CD4-positive, alpha-beta T cell treated with Interleukin-6 for 4 hours (primary cell): ENCODE measurements at places on chromosomes 3 and 15.

GRCh38 chr15:45234562-45235235, 17.3 kb upstream of the SLC28A2 start:
- no peak for DNase-seq

DNA sequence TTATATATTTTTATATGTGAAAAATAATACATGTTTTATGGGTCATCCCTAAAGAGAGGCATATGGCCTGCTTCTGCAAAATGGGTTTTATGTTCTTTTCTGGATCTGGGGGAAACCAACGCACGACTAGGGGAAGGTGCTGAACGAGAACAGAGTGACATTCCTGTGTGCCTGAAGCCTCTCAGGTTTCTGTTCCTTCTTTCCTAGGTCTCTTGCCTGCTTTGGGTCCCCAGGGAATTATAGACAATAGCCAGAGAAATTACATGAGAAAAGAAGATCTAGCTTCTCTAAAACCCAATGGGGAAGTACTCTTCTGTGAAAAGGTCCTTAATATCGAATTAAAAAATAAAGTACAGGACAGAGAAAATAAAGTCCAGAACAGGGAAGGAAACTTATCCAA, 66.5 kb downstream of the IGSF11 start:
- DNase-seq, result no peak

- DNase-seq, result no peak
These were observed 49.4 kb upstream of the HES1 start for GRCh38 chr3:194086388-194087075.

GRCh38 chr3:23002836-23003732, 200.0 kb upstream of the UBE2E2 start:
- DNase-seq, result no peak

GRCh38 chr3:162538491-162538890, 1041.9 kb downstream of the OTOL1 start:
- no peak for DNase-seq

- DNase-seq, result no peak
These were observed 55.9 kb downstream of the MRPS25 start for GRCh38 chr3:15009167-15009566.

- no peak for DNase-seq
These were observed 156.7 kb upstream of the ATP11B start for GRCh38 chr3:182636646-182637045.

DNA sequence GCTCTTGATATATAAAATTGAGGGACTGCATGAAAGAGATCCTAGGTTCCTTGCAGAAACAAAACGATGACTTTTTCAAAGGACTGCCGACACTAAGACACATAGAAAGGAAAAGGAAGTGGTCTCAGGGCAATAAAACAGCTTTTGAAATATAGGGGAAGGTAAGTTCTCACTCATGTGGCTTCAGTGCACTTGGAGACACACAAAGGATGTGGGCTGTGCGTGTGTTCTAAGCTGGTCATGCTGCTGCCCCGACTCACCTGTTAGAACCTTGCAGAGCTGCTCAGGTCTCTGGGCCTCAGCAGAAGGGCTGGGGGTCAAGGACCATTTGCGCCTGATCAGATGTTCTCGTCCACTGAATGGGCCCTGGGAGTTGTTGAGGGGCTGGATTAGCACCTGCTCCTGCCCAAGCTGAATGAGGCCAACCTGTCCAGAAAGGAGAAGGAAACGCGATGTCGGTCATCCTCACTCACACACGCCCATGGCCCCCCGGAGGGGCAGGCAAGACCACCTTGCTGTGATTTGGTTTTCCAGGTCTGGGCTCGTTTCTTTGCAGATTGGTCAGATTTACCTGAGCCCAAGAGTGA, 11.1 kb downstream of the ADAMTS17 start:
- DNase-seq, result peak; percentile 62

- no peak for DNase-seq
These were observed 144.1 kb upstream of the BCHE start for GRCh38 chr3:165981318-165981717.

DNA sequence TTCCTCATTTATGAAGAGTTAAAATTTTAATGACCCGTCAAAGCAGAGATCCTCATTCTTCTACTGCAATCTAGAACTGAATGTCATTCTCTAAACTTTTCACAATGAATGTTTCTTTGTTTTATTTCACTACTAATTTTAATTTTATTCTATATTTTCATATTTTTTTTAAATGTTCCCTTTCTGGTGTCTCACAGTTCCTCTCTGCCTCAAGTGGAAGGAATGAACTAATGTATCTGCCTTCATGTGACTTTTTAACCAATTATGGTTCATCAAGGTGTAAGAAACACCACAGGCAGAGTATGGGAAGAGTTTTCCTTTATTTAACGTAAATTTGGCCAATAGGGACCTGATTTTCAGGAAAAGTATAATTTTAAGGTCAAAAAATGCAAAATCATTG, 441.7 kb downstream of the EPHA6 start:
- DNase-seq, result no peak

GRCh38 chr3:104885214-104885814, 481.4 kb upstream of the ALCAM start:
- DNase-seq, result no peak

GRCh38 chr15:27448986-27449385, 478.0 kb downstream of the GABRG3 start:
- no peak for DNase-seq

GRCh38 chr3:29468187-29468586, 187.3 kb downstream of the RBMS3 start:
- DNase-seq, result no peak
